ENCODE measurements at places on chromosomes 4 and X.
A peak's percentile ranks its signal among the peaks of the same experiment; 100 is the strongest.

DNA sequence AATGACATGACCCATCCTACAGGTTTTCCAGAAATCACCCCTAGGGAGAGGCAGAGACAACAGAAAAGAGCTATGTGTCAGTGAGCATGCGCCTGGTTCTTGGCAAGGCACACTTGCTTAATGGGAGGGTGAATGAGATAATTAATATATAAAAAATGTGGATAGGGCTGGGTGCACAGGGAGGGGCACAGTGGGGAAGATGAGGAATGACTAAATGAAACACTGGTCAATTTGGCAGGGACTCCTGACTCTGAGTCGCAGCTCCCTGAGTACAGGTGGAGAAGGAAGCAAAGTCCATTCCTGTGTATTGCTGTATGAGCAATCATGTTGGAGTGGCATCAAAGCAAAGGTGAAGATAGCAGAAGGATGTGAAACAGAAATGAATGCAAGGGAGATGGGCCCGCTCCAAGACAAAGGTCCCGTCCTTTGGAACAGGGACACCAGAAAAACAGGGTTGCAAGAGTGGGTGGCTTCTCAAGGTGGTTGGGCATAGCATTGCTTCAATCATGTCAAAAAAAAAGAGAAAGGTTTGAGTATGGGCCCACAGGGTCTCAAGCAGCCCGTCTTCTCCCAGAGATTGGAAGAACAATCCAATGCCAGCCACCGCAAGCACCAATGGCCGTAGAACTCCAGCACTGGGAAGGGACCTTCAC is 278.4 kb upstream of the AGTR2 start:
- no peak for DNase-seq

GRCh38 chr4:13174001-13174400 is 310.1 kb downstream of the RAB28 start:
- peak; percentile 6 for DNase-seq

DNA sequence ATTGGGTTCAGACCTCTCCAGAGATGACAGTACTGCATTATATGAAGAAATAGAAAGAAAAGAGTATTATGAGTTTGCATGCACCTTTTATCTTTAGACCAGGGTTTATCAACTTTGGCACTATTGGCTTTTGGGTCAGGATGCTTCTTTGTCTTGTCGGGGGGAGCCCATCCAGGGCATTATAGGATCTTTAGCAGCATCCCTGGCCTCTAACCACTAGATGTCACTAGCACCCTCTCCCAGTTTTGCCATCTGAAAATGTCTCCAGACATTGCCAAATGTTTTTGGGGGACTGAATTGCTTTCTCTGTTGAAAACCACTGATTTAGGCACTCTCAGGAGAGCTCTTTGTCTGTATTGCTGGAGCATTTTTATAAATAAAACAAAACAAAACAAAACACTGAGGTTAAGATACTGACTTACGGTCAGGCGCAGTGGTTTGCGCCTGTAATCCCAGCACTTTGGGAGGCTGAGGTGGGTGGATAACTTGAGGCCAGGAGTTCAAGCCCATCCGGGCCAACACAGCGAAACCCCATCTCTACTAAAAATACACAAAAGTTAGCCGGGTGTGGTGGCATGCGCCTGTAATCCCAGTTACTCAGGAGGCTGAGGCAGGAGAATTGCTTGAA is 23.6 kb downstream of the CA5B start:
- DNase-seq = peak; percentile 42

- no peak for DNase-seq
These were observed 700.5 kb upstream of the AGA start for GRCh38 chr4:178142724-178143123.

GRCh38 chr4:83174844-83175414 is 60.4 kb upstream of the PLAC8 start:
- no peak for DNase-seq
